ENCODE measurements at places on chromosomes 11 and 22.

DNA sequence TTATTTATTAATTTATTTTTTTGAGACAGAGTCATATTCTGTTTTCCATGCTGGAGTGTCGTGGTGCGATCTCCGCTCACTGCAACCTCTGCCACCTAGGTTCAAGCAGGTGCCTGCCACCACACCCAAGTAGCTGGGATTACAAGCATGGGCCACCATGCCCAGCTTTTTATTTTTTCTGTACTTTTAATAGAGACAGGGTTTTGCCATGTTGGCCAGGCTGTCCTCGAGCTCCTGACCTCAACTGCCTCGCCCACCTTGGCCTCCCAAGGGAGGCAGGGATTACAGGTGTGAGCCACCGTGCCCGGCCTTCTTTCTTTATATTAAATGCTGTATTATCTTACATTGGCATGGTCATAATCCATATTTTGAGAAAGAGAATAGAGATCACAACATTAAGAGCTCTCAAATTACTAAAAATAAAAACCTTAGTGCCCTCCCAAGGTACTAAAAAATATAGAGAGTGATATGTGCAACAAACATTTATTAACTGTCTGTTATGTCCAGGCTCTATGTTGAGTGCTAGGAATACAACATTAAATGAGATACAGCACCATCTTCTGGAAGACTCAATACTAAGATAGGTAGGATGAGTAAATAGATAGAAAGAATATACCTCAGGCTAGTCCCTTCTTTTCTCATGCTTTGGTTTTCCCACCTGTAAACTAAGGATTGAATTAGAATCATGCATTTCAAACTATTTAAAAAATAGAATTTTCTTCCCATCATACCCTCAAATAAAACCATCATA, 84.1 kb downstream of the BBOX1 start:
- no peak for DNase-seq

GRCh38 chr11:9277176-9277575, 12.0 kb upstream of the DENND5A start:
- no peak for DNase-seq

DNA sequence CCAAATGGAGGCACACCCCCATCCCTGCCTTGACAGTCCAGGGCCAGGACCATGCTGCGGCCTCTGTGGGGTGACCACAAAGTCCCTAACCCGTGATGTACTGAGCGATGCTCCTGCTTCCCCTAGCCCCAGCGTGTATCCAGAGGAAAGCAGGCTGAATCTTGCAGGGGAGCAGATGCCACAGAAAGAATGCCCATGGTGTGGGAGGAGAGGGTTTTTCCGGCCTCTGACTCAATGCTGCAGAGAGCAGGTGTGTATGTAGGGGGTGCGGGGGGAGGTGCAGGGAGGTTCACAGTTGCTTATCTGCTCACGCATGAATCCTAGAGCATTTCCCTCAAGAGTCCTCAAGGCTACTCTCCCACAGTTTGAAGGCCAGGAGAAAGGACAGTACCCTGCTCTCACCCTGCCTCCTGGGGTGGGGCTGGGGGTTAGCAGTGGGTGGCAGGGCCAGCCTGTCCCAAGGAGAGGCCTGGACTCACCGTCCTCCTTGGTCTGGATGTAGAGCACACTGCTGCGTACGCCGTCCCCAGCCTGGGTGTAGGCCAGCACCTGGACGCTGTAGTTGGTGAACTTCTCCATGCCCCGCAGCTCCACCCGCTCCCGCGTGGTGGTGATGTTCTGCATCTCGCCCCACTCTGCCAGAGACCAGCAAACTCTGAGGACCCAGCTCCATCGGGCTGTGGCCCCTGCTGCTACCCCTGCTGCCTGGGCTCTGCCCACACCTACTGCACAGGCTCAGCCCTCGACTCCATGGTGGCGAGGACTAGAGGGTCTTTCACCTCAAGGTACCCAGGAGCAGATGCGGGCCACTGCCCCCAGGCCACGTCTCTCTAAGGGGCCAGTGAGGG, 130.8 kb downstream of the CEP164 start:
- DNase-seq = no peak

DNA sequence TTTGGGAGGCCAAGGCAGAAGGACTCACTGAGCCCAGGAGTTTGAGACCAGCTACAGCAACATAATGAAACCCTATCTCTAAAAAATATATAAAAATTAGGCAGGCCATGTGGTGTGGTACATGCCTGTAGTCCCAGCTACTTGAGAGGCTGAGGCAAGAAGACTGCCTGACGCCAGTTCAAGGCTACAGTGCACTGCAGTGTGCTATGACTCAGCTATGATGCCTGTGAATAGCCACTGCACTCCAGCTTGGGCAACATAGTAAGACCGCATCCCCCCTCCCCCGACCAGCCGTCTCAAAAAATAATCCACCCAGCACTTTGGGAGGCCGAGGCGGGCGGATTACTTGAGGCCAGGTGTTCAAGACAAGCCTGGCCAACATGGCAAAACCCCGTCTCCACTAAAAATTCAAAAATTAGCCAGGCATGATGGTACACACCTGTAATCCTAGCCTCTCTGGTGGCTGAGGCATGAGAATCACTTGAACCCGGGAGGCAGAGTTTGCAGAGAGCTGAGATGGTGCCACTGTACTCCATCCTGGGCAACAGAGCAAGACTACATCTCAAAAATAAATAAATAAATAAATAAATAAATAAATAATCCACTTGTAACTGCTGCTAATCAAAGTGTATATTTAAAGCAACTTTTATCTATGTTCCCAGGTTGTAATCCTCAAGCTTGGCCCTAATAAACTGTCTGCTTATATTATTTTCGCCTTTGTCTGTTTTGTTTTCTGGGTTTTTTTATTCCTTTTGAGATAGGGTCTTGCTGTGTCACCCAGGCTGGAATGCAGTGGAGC, 7.8 kb downstream of the HPS5 start:
- no peak for DNase-seq

- no peak for DNase-seq
Observed at GRCh38 chr11:94330789-94331188, 26.4 kb downstream of the IZUMO1R start.

DNA sequence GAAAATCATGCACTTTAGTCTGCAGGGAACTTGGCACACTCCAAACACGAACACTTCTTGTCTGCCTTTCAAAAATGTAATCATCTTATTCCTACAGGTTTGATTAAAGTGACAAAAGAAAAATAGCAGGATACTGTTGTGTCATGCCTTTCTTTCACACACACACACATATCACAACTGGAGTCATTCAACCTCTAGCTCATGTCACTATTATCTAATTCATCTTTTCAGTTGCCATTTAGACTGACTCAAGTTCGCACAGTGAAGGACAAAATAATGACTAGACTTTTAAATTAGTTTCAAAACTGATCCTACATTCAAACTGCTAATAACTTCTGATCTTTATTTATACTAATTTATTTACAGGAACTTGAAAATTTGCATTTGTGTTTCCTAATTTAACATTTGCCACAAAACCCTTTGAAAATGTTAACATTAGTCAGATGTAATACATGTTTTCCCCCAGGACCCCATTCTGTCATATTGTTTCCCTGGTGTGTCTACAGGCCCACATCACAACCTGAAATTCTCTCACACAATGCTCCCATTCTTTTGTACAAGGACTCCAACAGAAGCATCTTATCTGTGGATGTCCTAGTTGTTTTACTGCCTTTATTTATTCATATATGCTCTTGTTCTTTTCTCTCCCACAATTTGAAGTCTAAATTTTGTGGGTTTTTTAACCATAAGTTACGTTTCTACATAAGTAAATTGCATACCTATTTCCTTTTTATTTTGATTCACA, 171.1 kb downstream of the GRIA4 start:
- DNase-seq = no peak

DNA sequence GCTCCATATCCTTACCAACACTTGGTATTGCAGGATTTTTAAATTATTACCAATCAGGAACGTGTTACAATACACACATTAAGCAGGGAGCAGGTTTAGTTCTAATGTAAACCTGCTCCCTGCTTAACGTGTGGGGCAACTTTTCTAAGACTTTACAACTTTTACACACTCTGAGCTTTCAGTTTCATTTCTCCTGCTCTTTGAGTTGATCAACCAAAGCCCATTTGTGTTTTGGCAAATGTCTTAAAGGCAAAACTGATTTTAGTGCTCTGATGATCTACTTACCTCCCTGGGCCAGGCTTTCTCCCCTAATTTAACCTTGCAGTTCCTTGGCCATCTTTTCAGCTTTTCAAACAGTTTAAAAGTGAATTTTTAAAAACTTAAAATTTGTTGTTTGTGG, 70.9 kb downstream of the ZBTB44 start:
- DNase-seq = no peak

- no peak for DNase-seq
Observed at GRCh38 chr11:58127350-58127749, 2.0 kb upstream of the OR9I1 start.

DNA sequence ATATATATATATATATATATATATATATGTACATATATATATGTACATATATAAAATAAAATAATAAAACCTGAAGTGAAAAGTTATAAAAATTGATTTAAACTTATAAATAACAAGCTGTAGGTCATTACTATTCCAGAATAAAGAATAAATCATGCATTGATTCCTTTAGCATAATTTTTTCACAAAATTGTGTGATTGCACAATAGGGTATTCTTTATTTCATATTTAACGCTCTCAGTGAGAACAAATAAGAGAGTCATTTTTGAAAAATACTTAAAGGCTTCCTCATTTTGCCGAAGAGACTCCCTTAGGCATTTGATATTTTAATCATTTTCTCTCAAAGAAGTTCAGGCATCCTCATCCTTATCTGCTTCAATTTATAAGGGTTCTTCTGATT, 41.3 kb upstream of the API5 start:
- DNase-seq = no peak

DNA sequence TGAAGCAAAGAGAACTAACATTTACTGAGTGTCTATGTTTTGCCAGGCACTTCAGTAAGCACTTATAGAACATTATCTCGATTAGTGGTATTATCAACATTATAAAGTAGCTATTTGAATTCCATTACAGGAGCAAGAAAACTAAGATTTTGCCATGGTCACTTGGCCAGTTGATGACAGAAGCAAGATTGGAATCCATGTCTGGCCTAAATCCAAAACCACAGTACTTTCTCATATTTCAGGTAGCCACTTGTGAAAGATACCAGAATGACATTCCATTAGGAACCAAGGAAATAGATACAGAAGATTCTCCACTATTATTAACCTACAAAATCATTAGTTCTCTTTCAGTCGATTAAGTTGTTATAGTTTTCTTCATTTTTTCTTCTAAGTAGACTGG, 691.0 kb upstream of the API5 start:
- DNase-seq = no peak

- DNase-seq = no peak
Observed at GRCh38 chr11:35197292-35197691, 58.3 kb downstream of the CD44 start.

- no peak for DNase-seq
Observed at GRCh38 chr11:107252429-107253161, 205.0 kb downstream of the CWF19L2 start.

DNA sequence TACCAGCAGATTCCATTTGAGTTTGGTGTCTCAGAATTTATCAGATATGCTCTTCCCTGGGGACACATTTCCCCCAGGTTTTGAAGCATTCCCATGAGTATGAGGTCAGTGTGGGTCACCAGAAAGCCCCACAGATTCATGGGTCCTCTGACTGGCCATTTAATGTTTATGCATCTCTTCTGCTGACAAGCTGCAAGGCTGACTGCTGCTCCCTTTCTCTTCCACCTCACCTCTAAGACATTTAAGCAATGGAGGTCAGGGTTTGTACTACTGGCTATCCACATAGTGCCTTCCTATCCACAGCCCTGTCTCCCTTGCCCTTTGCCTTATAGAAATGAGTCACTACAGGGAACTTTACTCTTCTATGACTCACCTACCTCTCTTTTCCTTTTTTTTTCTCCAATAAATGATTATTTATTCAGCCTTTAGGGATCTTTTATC, 106.0 kb upstream of the TIMP3 start:
- DNase-seq = peak; percentile 56

DNA sequence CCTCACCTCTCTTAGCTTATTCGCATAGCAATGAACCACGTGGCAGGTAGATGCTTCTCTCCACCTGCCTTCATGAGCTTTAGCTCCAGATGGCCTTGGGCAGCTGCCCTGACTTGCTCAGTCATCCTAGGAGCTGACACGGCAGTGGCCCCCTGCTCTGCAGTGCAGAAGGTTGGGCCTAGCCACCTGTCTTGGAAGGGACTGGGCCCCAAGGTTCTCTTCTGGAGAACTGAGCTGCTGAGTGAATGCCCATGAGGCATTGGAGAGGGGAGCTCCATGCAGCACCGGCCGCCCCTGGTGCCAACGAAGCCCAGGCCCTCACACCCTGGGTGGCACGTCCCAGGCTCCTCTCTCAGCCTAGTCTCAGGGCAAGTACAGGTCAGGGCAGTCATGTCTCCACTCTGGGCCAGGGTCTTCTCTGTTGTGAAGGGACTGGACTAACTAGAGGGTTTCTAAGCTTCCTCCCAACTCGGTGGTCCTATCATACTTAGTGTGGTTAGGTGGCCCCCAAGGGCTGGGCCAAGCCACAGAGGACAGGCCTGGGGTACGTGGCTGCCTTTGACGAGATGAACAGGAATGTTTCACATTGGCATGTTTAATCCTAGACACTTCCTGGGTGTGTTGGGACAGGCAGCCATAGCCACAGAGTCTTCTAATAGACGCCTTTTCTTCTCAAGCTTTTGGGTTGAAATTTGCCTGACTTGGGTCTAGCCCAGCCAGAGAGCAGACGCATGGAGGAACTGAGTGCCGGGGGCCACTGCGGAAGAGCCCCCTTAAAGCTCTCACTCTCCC, 47.9 kb downstream of the ALX4 start:
- no peak for DNase-seq

DNA sequence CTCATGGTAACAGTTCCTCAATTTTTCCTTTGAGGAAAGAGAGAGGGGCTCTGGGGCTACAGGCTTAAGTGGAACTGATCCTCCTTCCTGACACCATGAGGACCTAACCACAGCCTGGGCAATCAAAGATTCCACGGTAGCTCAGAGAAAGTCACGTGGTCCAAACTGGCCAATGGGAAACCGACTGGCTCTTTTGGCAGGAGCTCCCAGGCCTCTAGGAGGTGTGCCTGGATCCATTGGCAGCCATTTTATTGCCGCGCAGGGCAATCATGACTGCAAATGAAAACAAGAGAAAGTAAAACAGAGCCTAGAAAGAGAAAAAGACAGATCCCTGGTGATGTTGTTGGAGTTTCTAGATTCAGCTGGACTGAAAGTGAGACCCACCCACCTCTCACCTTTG, 27.3 kb upstream of the ASPHD2 start:
- DNase-seq = no peak

DNA sequence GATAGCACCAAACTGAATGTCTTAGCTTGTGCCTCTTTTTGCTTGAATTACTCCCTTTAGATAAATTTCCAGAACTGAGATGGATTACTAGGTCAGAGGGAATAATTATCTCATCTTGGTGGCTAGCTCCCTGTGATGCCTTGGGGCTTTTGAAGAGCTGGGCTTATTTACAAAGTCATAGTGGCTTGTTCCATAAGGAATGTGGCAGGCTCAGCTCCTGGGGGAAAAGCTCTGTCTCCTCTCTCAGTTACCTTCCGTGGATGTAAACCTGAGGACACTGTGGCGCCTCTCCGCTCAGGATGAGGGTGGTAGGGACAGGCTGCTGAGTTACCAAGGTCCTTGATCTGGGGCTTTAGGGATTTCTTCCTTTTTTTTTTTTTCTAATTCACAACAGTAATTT, 121.7 kb downstream of the PARVA start:
- DNase-seq = no peak

- peak; percentile 16 for DNase-seq
Observed at GRCh38 chr11:45354976-45355705, 69.0 kb upstream of the SYT13 start.
